LHCN-M2 (cell line): ENCODE measurements at places on chromosomes 12 and 14.

DNA sequence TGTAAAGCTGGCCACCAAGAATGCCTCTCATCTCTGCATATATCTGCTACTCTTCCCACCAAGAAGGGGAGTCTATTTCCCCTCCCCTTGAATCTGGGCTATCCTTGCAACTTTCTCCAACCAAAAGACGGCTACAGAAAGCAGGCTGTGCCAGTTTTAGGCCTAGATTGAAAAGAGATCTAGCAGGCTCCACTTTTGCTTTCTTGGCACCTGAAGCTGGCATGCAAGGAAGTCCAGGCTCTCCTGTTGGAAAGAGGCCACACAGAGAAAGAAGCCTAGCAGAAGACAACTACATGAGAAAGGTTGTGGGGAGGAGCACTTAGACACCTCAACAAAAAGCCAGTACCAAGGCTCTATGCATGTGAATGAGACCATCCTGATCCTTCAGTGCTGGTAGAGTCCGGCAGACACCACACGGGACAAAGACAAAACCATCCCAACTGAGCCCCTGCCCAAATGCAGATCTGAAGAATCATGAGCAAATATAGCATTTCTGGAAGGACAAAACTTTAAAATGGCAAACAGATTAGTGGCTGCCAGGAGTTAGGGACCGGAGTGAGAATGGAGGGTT, 68.0 kb downstream of the SPPL3 start:
- DNase-seq = no peak

DNA sequence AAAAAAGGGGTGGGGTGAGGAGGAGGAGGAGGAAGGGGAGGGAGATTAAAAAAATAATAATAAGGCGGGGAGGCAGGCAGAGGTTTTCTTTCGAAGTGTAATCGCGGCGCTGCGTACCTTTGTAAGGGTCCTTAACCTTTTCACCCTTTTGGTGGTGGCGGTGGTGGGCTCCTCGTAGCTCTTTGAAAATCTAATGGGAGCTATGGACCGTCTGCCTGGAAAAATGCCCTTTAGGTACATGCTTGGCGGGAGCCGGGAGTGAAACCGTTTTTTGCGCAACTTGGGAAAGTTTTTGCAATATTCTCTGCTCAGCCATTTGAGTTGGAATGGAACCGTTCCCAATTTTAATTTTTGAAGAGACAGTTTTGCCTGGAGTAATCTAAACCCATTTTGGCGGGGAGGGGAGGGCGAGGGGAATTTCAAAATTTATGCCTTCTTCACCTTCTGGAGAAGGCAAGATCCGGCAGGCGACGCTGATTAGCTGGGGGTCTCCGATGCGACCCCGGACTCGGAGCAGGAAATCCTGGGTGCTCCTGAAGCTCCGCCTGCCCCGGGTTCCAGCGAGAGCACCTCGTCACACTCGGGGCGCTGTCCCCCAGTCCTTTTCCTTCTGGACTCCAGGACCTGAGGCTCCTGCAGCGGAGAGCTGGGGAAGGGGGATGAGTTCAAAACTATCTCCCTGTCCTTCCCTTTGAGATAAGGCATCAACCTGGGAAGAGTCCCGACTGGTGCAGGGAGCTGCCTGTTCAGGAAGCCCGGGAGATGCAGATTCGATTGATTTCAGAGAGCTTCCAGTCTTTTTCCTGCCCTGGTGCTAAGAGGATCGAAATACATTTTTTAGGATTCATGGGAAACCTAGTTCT, 74.6 kb upstream of the TBX5 start:
- DNase-seq = no peak

- DNase-seq = no peak
These were observed 143.6 kb downstream of the CALM1 start for GRCh38 chr14:90540437-90540836.

- DNase-seq = no peak
These were observed 141.0 kb upstream of the RMST start for GRCh38 chr12:97321621-97322020.

DNA sequence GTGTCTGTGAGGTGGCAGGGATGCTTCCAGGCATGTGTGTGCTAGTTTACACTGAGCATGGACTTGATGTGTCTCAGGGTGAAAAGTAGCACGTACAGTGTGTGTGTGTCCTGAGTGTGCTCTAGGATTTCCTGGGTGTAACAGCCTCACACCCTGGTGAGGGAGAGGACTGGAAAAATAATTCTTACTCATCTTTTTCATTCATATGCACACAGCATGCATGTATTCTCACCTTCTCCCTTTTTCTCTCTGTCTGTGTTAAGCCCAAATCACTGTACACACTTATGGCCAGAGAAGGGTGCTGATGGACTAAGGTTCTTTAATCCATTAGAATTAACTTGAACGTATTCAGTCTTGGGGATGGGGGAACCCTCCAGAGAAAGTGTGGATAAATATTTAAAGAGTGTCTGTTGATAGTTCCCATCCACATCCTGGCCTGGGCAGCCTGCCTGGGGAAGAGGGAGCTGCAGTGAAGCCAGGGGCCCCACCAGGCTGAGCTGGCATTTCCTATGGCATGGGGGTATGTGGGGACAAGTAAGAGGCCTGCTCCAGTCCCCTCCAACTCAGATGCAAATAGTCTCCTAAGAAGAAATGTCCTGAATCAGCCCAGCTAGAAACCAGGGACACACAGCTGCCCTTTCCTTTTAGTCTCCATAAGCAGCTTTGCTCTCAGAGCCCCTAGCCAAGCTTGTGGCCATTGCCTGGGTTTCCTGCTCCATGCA, 1.1 kb upstream of the HOXC8 start:
- no peak for DNase-seq

GRCh38 chr12:111557271-111558106, 41.6 kb downstream of the ATXN2 start:
- DNase-seq = no peak

- DNase-seq = no peak
These were observed 954.2 kb upstream of the FBXO33 start for GRCh38 chr14:40386433-40386832.

GRCh38 chr14:92646952-92647796, 101.3 kb downstream of the LGMN start:
- DNase-seq = peak; percentile 50

- peak; percentile 20 for DNase-seq
These were observed 94.3 kb downstream of the RIN3 start for GRCh38 chr14:92607702-92608429.

DNA sequence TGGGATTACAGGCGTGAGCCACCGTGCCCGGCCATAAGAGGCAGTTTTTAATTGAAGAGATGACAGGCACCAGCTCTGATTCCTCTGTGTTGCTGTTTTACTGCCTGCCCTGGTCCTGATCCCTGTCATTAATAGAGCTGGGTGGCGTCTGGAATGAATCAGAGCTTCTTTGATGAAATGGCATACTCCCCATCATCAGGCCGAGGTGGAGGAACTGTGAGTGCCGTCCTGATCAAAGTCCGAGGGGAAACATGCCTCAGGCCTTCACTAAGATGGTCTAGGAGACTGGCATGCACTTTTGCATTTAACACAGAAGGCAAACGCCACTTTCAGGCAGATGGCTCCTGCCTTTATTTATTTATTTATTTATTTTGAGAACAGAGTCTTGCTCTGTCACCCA, 34.1 kb downstream of the IL31 start:
- no peak for DNase-seq

DNA sequence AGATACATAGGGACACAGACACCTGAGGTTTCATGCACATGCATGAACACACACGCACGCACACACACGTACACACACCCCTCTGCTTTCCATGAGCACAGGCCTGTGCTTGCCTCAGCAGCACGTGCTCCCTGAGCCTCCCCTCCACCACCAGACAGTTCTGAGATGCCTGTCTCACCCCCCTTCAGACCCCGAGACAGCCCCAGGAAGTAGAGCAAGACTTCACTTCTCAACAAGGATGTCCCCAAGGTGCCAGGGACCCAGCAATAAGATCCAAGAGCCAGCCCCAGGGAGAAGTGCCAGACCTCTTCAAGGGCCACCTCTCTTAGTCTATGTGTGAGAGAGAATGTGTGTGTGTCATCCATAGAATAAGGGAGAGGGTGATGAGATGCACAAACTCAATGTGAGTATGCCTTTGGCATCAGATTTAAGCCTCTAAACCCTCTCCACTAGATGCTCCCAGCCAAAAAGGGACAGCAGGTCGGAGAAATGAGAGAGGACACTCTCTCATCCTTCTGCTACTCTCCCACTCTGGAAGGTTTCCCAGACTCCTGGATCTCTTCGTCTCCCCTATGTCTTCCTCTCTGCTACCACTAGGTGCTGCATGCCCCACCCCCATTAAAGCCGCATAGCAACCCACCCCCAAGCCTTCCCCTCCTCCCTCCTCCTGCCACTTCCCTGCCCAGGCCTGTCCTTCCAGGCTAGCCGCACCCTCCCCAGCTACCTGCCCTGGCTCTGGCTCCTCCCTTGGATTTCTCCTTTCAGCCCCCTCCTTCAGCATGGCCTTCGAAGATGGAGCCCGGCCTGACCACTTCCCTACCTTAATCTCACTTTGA, 7.7 kb downstream of the RARG start:
- DNase-seq = no peak
